ENCODE measurements at places on chromosomes 2 and 18. TPM values are rescaled to one million over a fixed set of nuclear protein-coding genes. Genes with fewer than 3 reads are reported as not detected.
A peak's percentile ranks its signal among the peaks of the same experiment; 100 is the strongest.

- peak overlapping the region; percentile 60 for H3K27ac ChIP-seq
- peak overlapping the region; percentile 73 for H3K4me3 ChIP-seq
- no peaks in the 10 kb centered on the region for H3K36me3 ChIP-seq
- DNase-seq: peak; percentile 59
- H3K27me3 ChIP-seq: no peaks in the 10 kb centered on the region
Observed at GRCh38 chr2:217790195-217790594, 212.6 kb downstream of the TNS1 start.

DNA sequence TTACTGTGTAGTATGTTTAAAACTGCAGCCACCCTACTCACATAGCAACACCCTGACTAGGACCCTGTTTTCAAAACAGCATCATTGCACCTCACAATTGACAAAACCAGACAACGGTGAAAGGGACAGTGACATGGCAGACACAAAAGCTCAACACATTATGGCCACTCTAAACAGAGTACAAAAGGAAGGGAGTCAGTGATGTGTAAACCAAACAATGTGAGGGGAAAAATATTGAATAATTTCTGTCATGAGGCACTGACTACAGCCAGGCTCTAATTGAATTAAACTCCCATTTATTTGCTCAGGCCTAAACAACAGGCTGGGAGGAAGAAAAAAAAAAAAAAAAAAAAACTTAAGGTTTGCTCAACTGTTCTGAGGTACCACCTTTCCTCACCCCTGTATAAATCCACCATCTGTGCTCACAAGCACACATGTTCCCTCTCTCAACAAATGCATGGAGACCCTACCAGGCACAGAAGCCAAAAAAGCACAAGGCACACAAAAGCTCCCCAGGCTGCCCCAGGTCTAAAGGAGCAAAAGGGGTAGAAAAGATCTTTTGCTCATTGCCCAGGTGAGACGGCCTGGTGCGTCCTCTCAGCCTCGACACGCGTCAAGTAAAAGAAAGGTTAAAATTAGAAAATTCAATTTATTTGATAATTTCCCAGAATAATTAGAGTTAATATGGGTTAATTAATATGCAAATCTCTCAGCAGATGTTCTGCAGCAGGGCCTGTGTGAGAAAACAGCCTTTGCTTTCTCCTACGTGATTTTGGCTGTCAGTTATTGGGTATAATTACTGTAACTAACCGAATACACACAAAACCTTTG lies 80.9 kb downstream of the ZEB2 start:
- no peak overlapping the region for H3K4me3 ChIP-seq
- no peaks in the 10 kb centered on the region for H3K4me1 ChIP-seq
- no peaks in the 10 kb centered on the region for H3K27me3 ChIP-seq
- no peak for DNase-seq
- no peak overlapping the region for H3K27ac ChIP-seq
- H3K36me3 ChIP-seq: peaks cover 25% of the 10 kb centered on the region

- no peak for DNase-seq
- no peaks in the 10 kb centered on the region for H3K4me1 ChIP-seq
- no peak overlapping the region for H3K27ac ChIP-seq
- H3K27me3 ChIP-seq: no peaks in the 10 kb centered on the region
- no peak overlapping the region for H3K4me3 ChIP-seq
Observed at GRCh38 chr2:7070483-7070882, 153.3 kb downstream of the RNF144A start.

DNA sequence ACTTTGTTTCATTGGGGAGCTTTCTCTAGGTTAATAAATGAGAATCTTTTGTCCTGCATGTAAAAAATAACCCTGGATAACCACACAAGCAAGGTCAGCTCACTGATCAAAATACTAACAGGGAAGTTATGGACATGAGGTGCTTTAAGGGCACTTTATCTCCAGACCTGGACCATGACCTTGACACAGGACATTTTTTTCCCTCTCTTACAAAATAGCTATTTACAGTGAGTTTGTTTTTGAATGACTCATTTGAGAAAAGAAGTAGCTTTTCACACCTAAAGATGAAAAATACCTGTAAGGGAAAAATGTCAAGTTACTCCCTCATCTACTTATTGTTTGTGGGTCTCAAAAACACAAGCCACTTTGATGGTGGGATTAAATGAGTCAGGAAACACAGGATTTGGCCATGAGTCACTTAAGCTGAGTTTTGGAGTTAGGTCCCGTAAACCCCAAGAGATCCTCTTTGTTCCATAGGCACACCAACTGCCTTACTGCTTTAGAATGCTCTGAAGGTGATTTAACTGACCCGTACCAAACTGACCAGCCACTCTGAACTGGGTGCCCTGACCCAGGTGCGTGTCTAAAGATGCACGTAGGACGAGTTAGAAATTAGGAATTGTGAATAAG lies 479.3 kb upstream of the NXPH2 start:
- no peaks in the 10 kb centered on the region for H3K4me1 ChIP-seq
- no peaks in the 10 kb centered on the region for H3K27me3 ChIP-seq
- DNase-seq: no peak
- H3K4me3 ChIP-seq: no peak overlapping the region
- no peaks in the 10 kb centered on the region for H3K36me3 ChIP-seq

GRCh38 chr2:241036397-241036963 lies 38.1 kb downstream of the SNED1 start:
- no peak overlapping the region for H3K27ac ChIP-seq
- H3K27me3 ChIP-seq: peaks cover 11% of the 10 kb centered on the region
- peak; percentile 84 for DNase-seq

- H3K4me1 ChIP-seq: no peaks in the 10 kb centered on the region
- no peak overlapping the region for H3K4me3 ChIP-seq
- H3K36me3 ChIP-seq: no peaks in the 10 kb centered on the region
- no peaks in the 10 kb centered on the region for H3K27me3 ChIP-seq
- H3K27ac ChIP-seq: no peak overlapping the region
Observed at GRCh38 chr18:37476611-37477295, 88.8 kb downstream of the CELF4 start.

DNA sequence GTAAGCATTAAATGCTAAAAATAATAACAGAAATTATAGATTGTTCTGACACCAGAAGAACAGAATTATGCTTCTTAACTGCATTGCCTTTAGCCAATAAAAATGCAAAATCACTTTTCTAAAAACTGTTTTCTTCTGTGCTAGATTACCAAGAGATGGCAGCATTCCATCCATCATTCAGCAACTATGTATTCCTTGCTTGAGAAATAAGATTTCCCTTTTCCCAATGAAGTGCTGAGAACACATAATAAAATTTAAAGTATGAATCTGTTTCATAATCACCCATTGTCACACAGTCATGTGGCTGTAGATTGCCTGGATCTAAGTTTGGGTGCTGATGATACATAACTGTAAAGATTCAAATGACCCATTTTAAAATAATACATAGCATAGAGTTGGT lies 504.2 kb downstream of the TDRD15 start:
- no peaks in the 10 kb centered on the region for H3K36me3 ChIP-seq
- no peaks in the 10 kb centered on the region for H3K27me3 ChIP-seq
- H3K27ac ChIP-seq: no peak overlapping the region
- H3K4me3 ChIP-seq: no peak overlapping the region

- no peaks in the 10 kb centered on the region for H3K36me3 ChIP-seq
- DNase-seq: peak; percentile 35
- H3K4me1 ChIP-seq: peaks cover 21% of the 10 kb centered on the region
- no peak overlapping the region for H3K4me3 ChIP-seq
- no peaks in the 10 kb centered on the region for H3K27me3 ChIP-seq
Observed at GRCh38 chr2:3604207-3604877, 9.4 kb downstream of the COLEC11 start.

DNA sequence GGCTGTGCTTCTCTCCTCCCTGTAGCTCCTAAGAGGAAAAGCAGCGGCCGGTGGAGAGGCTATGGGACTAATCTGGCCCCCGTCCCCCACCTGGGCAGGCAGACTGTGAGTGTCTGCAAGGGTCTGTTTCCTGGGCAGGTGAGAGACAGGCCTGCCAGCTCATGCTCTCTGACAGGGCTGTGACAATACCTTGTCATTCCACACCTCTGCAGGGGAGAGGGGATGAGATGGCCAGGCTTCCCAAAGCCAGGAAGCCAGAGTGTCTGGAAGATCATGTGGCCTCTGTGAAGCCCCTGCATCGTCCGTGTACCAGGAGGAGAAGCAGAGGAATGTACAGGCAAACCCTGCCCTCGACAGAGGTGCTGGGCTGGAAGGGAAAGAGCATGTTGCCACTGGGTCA lies 142.5 kb upstream of the GATA6 start:
- no peaks in the 10 kb centered on the region for H3K36me3 ChIP-seq
- DNase-seq: no peak
- no peaks in the 10 kb centered on the region for H3K27me3 ChIP-seq

DNA sequence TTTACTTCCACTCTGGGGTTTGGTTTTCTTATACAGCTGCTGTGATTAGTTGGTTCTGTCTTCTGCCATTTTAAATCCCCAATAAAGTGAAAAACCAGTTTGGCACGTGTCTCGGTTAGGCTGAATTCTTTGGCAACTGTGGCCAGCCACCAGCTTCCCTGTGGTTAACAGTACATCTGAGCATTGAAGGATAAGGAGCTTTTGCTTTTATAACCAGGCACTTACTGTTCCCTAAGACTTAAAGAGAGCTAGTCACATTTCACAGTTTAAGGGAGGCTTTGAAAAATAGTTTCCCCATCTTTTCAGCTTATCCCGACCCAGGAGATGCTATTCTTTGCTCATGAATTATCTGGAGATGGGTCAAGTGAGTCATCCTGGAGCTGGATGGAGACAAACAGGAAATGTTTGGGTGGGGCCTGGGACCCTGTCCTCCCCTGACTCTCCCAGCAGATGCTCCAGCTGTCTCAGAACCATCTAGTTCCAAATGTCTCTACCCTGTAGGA lies 57.3 kb upstream of the EML6 start:
- no peak for DNase-seq
- H3K4me3 ChIP-seq: no peak overlapping the region
- no peaks in the 10 kb centered on the region for H3K27me3 ChIP-seq
- H3K27ac ChIP-seq: no peak overlapping the region
- peaks cover 17% of the 10 kb centered on the region for H3K4me1 ChIP-seq

GRCh38 chr2:125073440-125073839 lies 1048.4 kb downstream of the CNTNAP5 start:
- H3K4me1 ChIP-seq: no peaks in the 10 kb centered on the region
- no peaks in the 10 kb centered on the region for H3K36me3 ChIP-seq
- no peaks in the 10 kb centered on the region for H3K27me3 ChIP-seq
- H3K27ac ChIP-seq: no peak overlapping the region
- DNase-seq: no peak

GRCh38 chr2:121697108-121697631 lies 39.5 kb downstream of the NIFK start:
- peak overlapping the region; percentile 49 for H3K27ac ChIP-seq
- no peak for DNase-seq
- peaks cover 3% of the 10 kb centered on the region for H3K36me3 ChIP-seq
- no peaks in the 10 kb centered on the region for H3K27me3 ChIP-seq
- H3K4me1 ChIP-seq: peaks cover 51% of the 10 kb centered on the region
- H3K4me3 ChIP-seq: no peak overlapping the region

DNA sequence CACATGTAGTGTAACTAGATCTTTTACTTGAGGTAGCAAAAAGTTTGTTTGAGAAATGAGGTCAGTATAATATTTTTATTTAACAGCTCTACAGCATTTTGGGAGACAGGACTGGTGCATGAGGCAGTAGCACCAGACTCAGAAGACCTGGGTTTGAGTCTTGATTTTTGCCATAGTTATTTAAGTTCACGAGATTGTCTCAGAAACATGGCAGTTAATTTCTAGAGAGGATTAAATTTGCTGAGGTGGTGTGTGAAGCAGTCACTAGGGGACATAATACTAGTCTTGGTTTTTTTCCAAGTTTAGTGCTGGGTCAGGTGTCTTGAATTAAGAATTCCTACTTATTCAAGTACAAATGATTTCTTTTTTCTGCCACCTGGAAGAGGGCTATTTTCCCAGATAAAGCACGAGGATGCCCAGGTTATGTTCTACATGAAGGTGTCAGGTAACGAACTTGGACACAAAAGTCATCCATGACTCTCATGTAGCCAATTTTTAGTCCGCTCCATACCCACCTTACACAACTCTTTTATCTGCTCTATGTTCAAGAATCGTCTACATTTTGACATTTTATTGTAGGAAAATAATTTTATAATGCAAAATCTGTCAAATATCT lies 1.4 kb downstream of the MARCHF7 start:
- peaks cover 48% of the 10 kb centered on the region for H3K36me3 ChIP-seq
- peak overlapping the region; percentile 99 for H3K27ac ChIP-seq
- no peaks in the 10 kb centered on the region for H3K27me3 ChIP-seq
- peaks cover 52% of the 10 kb centered on the region for H3K4me1 ChIP-seq
- peak overlapping the region; percentile 98 for H3K4me3 ChIP-seq
- DNase-seq: no peak

DNA sequence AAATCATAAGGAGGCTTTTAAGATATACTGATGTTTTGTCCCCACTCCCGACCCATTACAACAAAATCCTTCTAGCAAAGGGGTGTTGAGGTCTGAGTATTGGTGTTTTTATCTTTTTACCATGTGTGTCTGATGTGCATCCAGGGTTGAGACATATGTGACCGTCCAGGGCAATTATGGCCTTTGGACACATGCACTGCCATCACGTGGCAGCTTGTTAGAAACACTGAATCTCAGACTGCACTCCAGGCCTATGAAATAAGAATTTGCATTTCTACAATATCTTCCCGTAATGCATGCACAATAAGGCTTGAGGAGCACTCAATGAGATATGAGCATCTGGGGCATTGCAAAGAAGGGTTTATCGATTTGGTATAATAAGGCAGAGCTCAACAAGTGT lies 235.1 kb upstream of the ZNF804A start:
- no peaks in the 10 kb centered on the region for H3K36me3 ChIP-seq
- no peak overlapping the region for H3K27ac ChIP-seq
- no peak for DNase-seq
- H3K4me3 ChIP-seq: no peak overlapping the region

DNA sequence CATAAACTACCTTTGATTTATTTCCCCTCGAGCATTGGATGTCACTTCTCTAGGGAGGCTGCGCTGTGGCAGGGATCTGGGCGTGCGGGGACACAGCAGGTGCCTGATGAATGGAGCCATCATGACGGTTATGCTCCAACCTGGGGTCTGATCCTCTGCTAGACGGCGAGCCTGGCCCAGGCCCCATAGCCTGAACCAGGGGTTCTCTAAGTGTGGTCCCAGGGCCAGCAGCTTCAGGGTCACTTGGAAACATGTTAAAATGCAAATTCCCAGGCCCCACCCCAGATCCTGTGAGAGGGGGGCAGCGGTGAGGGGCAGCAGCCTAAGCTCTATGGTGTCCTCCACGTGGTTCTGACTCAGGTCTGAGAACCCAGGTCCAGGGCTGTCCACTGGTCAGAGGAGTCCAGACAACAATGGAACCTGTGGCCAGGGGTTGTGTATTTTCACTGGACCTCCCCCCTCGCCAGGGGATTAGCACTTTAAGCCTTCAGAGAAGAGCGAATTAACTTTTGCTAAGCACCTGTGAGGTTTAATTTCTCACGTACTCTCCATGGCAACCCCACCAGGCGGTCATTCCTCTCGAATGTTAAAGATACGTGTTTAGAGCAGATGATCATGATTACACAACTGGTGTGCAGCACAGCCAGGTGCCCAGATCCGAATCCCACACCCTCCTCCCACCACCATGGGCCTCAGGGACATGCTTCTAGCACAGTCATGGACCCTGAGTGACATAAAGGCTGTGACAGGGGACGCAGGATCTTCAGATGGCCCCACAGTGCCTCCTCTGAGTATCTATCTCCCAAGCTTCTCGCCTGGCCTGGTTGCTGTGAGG lies 1.6 kb upstream of the ARHGEF4 start:
- H3K27me3 ChIP-seq: peaks cover 47% of the 10 kb centered on the region
- no peak for DNase-seq
- no peaks in the 10 kb centered on the region for H3K4me1 ChIP-seq

SLC5A7 gene
- not detected for total RNA-seq

SATB2 gene
- total RNA-seq: 0.09 TPM

MYO5B gene
- 0.02 TPM for total RNA-seq

CDK5R2 gene
- not detected for total RNA-seq

BCL11A gene
- total RNA-seq: not detected

NFU1 gene
- total RNA-seq: 40.9 TPM

TAF4B gene
- 6.9 TPM for total RNA-seq

CBLN2 gene
- total RNA-seq: not detected

CRYGC gene
- total RNA-seq: not detected

FAM228A gene
- total RNA-seq: not detected
